ENCODE measurements at places on chromosomes 2 and 18.

DNA sequence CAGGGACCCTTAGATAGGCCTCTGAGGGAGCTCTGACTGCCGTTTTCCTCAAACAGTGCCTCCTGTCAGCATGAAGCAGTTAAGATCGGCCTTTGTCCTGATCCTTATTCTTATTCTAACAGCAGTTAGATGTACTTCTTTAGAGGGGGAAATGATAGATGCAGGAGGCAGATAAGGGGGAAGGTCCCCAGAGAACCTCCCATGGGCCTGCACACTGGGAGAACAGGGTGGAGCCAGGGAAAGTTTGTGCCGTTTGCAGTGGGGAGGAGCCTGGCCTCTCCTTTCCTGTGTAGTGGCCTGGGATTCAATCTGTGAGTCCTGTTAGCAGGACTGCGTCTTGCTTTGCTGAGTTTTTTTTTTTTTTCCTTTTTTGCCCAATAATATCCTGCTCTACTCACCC, 7.9 kb upstream of the INPP4A start:
- no peak for DNase-seq

GRCh38 chr2:174972924-174973323, 32.3 kb downstream of the CHN1 start:
- DNase-seq, result no peak

DNA sequence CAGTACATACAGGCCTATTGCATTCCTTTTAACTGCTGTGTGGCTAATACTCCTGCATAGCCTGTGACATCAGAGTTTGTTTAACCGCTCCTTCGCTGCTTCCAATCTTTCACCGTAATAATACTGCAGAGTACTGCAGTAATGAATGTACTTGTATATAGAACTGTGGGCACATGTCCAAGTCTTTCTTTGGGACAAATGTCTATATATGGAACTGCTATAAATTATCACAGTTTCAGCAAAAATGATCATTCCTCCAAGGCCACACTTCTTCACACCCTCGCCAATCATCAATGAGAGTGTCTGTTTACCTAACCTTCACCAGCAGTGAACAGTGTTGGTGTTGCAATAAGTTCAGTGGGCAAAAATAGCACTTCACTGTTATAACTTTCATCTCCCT, 230.4 kb downstream of the SP3 start:
- DNase-seq, result no peak

GRCh38 chr2:121319941-121320340, 34.9 kb upstream of the TFCP2L1 start:
- DNase-seq, result no peak

- no peak for DNase-seq
Measured at GRCh38 chr18:58659691-58660090, 11.6 kb upstream of the MALT1 start.

Data from T-helper 22 cell (primary cell).